ENCODE measurements at places on chromosomes 5 and 9. TPM values are rescaled to one million over a fixed set of nuclear protein-coding genes. Genes with fewer than 3 reads are reported as not detected.

DNA sequence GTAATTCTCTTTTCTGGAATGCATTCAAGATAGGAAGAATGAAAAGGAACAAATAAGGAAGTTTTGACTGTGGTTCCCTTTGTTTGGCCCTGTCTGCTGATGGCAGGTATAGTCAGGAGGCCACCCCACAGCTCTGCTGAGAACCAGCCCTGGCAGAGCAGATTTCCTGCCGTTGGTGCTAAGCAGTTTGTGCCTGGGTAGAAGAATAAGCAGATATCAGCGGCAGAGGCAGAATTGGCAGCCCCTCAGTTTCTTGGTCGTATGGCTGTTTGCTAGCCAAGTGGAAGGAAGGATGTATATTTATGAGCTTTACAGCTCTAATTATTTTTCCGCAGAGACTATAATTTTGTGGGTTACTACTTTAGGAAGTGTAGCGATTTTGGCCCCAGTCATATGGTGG, 310.2 kb upstream of the RFX3 start:
- no peak for DNase-seq

DNA sequence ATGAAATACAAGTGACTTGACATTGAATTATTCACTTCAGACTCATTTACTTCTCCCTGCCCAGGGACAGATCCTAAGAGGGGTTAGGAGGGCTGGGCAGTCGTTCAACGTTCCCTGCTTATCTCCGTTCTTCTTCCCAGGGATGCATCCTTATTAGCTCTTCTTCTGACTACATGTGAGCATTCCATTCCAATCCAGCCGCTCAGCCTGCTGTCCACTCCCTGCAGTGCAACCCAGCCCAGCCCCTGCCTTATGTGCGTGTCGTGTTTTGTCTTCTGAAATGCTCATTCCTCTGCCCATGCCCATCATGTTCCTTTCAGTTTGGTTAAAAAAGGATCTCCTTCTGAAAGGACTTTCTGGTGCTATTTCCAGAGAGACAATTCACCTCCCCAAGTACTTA, 64.7 kb upstream of the PALM2AKAP2 start:
- DNase-seq = no peak

GRCh38 chr9:133580419-133580738, 28.8 kb downstream of the FAM163B start:
- no peak for DNase-seq

- no peak for DNase-seq
Measured at GRCh38 chr5:113804264-113804663, 290.8 kb downstream of the YTHDC2 start.

DNA sequence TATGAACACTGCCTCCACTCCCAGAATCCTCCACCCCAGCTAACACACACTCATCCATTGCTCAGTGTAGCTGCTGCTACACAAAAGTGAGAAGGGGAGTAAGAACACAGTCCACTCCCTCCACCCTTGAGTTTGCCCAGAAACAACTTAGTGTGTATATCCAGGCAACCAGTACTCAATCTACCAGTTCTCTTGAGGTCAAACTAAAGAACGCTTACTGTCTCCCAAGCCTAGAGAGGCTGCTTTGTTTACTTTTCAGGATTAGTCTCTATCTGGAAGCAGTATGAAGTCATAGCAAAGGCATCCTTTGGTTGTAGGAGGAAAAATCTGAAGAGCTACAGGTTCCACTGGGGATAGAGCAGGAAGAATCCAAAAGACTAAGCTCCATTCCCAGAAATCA, 296.3 kb downstream of the KCNN2 start:
- DNase-seq = no peak

GRCh38 chr5:90675222-90675621, 116.6 kb downstream of the ADGRV1 start:
- no peak for DNase-seq

DNA sequence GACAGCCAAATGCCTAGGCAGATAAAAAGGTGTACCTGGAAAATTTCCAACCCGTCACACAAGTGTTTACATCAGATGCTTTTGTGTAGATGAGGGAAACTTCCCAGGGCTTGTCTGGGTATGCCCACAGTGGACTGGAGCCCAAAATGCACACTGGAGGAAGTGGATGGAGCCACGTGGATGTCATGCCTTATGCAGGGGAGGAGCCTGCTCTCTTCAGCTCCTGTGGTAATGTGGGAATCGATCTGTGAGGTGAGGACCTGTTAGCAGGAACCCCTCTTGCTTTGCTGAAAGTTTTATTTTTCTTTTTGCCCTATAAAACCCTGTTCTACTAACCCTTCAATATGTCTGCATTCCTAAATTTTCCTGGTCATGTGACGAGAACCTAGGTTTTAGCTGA, 439.2 kb upstream of the CDH9 start:
- DNase-seq = no peak

GRCh38 chr5:169095976-169096375, 205.0 kb downstream of the SLIT3 start:
- DNase-seq = no peak

IL4 gene
- total RNA-seq = 6.4 TPM

PCDHGA2 gene
- 0.07 TPM for total RNA-seq

CEL gene
- total RNA-seq = 1.1 TPM
